PC-9 (cell line): ENCODE measurements at places on chromosomes 12 and 14. TPM values are rescaled to one million over a fixed set of nuclear protein-coding genes. Genes with fewer than 3 reads are reported as not detected.

Gene MYF6
- not detected in 2 replicates for total RNA-seq

Gene RPS6KA5
- total RNA-seq = 3.0 and 3.5 TPM in 2 replicates

Gene SYCP3
- 0.09 TPM in 1 of 2 replicates, not detected in the other for total RNA-seq

Gene CCNB1IP1
- 30.8 and 34.0 TPM in 2 replicates for total RNA-seq

Gene TMCC3
- total RNA-seq = 10.0 and 19.9 TPM in 2 replicates

Gene CCT2
- 136 and 162 TPM in 2 replicates for total RNA-seq

Gene CEBPE
- total RNA-seq = not detected in 2 replicates

Gene PLA2G1B
- total RNA-seq = not detected in 2 replicates

Gene CNTN1
- 0.37 and 0.45 TPM in 2 replicates for total RNA-seq

Gene ITGA7
- total RNA-seq = 2.7 and 3.1 TPM in 2 replicates

Gene GNB3
- not detected in 2 replicates for total RNA-seq

GRCh38 chr14:38280081-38280480 lies 24.2 kb upstream of the CLEC14A start:
- no peak for DNase-seq

- DNase-seq = peak; percentile 66
These were observed 182.9 kb upstream of the SLC38A2 start for GRCh38 chr12:46555406-46555852.

DNA sequence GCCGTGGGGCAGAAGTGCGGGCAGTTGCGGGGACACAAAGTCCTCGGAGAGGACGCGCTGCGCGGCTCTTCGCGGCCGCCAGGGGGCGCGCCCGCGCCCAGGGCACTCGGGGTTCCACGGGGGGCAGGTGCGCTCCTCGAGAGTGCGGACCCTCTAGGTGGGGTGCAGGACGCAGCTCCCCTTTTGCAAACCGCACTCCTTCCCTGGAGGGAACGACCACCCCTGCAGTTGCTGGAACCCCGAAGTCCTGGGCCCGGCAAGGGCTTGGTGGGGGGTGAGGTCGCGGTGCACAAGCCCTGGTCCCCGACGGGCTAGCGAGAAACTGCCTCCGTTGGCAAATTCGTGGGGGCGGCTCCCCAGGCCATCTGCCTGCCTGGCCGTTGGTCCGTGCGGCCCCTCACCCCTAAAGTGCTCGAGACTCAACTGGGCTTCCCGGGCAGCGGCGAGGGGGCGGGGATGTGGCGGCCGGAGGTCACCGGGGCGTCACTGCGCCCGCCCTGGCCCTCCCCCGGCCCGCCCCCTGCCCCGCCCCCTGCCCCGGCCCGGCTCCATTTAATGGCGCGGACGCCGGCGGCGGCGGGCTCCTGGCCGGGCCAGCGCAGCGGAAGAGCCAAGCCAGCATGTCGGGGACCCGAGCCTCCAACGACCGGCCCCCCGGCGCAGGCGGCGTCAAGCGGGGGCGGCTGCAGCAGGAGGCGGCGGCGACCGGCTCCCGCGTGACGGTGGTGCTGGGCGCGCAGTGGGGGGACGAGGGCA lies at the start of gene ADSS1:
ADSS1 (plus strand) TSS at position 579 of the 756 bp plus-strand sequence; CDS start at position 621, 42 bp downstream.
- peak; percentile 58 for DNase-seq

GRCh38 chr12:56146492-56147460 lies 5.6 kb upstream of the MYL6B start:
- DNase-seq = peak; percentile 40

GRCh38 chr12:89742337-89743022 lies 33.8 kb upstream of the ATP2B1 start:
- no peak for DNase-seq

DNA sequence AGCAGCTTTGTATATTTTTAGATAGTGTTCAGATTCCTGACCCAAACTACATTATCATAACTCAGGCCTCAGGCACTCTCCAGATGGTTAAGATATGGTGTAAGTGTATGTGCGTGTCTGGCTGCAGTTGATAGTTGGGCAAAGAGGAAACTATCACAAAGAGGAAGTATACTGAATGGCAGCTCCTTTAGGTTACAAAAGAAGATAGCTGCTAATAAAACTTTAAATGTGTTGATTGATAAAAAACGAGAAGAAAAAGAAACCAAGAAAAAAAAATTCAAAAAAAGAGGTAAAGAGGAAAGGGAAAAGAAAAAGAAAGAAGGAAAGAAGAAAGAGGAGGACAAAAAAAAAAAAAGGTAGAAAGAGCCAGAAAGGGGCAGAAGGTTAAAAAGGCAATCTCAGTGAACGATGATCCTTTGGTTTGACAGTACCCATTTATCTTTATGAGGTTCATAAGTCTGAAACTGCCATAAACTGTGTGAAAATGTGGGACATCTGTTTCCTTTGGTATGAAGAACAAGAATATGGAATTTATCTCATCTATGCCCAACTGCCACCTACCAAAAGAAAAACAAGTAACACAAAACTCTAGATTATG lies 42.2 kb downstream of the TAOK3 start:
- no peak for DNase-seq

DNA sequence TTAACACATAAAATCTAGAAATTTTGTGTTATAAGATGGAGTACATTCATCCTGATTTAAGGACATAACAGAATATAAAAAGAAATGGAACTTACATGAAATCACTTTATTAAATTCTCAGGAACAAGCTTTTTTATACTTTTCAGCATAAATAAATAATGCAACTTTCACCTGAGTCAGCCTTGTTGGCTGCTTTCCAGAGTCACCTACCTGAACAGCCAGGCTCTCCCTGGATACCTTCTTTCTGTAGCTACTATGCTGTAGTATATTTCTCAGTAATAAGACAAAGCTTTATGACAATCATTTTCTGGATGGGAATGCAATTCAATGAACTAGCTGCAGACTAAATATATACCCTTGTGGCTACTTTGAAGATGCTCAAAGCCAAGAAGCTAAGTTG lies 111.9 kb downstream of the NTS start:
- DNase-seq = no peak

GRCh38 chr12:31216479-31216878 lies 109.5 kb downstream of the SINHCAF start:
- no peak for DNase-seq

- peak; percentile 42 for DNase-seq
These were observed 79.7 kb downstream of the SPTB start for GRCh38 chr14:64800000-64800399.

GRCh38 chr12:8946733-8947132 lies 2.7 kb downstream of the M6PR start:
- no peak for DNase-seq

DNA sequence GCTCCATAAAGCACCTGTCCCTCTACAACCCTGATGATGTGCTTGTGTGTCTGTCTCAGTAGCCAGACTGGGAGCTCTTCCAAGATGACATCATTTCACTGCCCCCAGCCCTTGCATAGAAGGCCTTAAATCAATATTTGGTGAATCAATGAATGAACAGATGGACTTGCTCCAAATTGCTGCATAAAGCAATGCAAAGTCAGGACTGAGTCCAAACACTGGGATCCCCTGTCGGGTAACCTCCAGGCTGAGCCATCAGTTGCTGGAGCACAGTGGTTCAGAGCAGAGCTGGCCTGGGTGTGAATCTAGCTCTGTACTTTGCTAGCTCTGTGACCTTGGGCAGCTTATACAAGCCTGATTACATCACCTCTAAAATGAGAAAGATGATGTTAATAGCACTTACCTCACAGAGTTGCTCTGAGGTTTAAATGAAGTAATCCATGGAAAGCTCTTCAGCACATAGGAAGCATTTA lies 120.3 kb upstream of the VASH1 start:
- no peak for DNase-seq

- DNase-seq = peak; percentile 95
These were observed at the start of gene ACTN1 for GRCh38 chr14:68979021-68979721. Gene ACTN1, minus strand, starts transcription at chr14:68979302. Its CDS starts 246 bp downstream, at chr14:68979056.

GRCh38 chr12:104215638-104216297 lies at the start of gene TXNRD1:
Gene TXNRD1, plus strand, starts transcription at chr12:104215779. Its CDS starts 24 bp downstream, at chr12:104215803.
- DNase-seq = peak; percentile 90

GRCh38 chr14:96380735-96381134 lies 11.2 kb upstream of the AK7 start:
- DNase-seq = no peak

DNA sequence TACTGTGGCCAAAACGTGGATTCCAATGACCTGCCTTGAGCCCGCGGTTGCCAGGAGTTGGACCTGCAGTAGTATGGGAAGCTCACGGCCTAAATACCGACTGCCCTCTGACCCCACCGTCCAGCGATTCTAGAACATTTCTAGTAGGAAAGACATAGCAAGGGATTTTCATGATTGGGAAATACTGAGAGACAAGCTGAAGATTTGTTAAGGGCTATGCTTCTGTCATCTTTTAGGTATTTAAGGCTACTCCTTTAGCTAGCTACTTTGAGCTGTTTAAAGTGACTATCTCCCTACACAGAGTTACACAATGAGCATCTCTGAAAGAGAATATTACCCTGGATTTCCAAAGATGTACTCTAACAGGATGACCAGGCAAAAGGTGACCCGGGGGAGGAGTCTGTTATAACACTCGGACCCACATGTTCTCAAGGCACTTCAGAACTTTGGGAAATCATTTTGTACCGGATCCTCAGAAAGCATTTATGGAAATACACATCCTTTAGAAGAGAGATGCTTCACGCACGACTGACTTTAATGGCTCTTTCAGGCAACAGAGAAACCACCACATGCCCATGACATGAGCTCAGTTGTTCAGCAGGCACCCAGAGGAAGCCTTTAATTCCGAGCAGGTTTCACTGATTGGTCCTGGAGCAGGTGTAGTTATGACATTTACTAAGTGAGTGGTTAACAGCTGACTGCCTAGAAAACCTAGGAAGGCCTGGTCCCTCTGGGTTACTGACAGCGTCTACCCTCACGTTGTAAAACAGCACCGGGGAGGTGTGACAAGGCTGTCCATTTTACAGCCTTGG lies 4.2 kb downstream of the BAG5 start:
- peak; percentile 68 for DNase-seq

- no peak for DNase-seq
These were observed 1455.6 kb upstream of the TMEM132C start for GRCh38 chr12:126811391-126811790.

DNA sequence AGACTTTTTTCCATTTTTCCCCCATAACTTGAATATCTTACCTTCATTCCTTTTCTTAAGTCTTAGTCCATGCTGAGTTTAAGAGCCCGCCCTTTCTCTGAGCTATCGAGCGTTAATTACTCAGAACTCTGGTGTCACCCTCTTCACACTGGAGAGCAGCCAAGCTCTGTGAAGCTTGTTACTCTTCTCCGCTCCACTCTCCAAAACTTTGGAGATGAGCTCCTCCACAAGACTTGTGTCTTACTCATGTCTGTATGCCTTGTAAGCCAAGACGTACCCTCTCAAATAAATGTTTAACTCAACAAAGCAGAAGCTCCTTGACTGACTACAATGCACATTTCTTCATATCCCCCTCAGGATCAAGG lies 54.7 kb downstream of the DICER1 start:
- no peak for DNase-seq

DNA sequence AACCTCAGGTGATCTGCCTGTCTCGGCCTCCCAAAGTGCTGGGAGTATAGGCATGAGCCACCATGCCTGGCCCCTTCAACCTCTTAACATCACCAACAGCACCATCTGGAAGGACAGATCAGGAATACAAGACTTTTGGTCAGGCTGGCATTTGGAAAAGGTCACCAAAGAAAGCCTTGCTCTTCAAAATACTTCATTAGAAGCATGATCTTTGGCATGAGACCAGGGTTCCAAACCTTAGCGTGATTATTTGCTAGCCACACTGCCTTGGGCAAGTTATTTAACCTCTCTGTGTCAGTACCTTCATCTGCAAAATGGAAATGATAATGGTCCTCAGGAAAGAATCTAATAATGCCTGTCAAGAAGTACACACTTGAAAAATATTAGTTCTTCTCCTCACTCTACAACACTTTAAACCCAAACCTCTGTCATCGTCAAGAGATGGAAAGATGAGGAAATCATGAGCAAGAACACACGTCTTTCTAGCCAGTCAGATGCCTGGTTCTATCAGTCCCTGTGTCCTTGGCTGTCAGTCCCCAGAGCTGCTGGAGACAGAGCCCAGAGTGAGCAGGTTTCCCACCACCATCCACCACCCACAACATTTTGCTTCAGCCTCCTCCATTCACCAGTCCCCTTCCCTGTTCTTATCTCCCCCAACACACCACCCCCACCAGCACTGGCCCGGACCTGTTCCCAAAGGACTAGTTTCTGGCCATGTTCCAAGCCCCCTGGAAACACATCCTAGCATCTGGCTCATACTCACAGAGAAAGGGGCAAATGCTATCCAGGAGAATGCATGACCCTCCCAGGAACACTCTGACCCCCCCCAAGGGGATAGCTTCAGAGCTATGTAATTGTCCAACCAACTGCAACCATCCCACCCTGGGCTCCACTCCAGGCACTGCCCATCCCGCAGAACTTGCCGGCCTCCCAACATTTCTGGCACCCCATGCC lies 2.0 kb downstream of the ADCY6 start:
- DNase-seq = no peak

- no peak for DNase-seq
These were observed 89.1 kb downstream of the TTC7B start for GRCh38 chr14:90727082-90727481.

DNA sequence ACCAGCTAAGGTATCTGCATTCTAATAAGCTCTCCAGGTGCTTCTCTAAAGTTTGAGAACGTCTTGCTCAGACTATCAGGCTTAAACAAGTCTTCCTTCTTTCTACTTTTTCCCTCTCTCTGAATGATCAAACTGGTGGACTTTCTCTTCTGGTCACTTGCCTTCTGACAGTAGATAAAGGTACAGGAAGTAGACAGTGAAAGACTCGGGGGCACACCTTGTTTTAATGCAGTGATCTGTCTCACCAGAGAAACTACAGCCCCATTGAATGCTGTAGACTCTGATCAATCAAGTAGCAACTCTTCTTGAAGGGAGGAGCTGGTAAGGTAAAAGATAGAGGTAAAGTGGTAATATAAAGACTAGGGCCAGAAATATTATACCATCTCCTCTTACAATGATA lies 48.1 kb upstream of the ATXN7L3B start:
- DNase-seq = no peak

DNA sequence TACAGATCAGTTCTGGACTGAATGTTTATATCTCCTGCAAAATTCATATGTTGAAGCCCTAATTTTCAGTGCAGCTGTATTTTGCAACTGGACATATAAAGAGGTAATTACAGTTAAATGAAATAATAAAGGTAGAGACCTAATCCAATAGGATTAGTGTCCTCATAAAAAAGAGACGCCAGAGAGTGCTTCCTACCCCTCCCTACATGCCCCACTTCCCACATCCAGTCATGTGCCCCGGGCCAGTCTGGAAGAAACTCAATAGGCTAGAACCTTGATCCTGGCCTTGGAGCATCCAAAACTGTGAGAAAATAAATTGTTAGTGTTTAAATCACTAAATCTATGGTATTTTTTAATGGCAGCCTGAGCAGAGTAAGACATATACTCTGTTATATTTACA lies 172.3 kb downstream of the ALG10B start:
- no peak for DNase-seq

DNA sequence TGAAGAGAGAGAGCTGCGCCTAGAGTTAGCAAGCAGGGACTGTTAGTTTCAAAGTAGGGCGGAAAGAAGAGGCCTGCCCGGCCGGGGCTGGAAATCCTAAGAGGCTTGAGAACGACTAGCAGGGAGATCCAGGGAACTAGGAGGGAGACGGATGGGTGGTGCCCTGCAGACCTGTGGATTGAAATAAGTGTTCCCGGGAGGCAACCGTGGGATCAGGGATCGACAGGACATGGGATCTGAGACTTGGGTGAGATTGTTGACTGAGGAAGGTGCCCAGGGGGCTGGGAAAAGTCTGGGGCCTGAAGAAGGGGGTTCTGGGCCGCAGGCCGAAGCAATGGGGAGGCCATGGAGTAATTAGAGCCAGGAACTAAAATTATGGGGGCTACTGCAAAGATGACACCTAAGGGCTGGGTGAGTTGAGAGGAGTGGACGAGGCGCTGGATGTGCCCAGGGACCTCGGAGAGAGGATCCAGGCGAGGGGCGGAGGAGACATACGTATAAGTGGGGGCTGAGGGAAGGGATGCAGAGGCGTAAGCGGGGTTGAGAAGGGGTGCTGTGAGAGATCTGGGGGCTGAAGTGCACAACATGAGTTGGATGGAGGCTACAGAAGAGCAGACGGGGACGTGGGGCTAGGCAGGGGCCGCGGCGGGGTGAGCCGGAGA lies 635 bp downstream of the LTA4H start:
- peak; percentile 12 for DNase-seq
